ENCODE measurements at places on chromosomes 16 and 17.
A peak's percentile ranks its signal among the peaks of the same experiment; 100 is the strongest.

- DNase-seq = no peak
Observed at GRCh38 chr16:17571499-17572093, 100.8 kb upstream of the XYLT1 start.

GRCh38 chr17:19671433-19671832, 22.9 kb downstream of the ALDH3A2 start:
- no peak for DNase-seq

GRCh38 chr16:59296888-59297287, 562.8 kb upstream of the GOT2 start:
- DNase-seq = no peak

GRCh38 chr16:46808997-46809396, 22.0 kb downstream of the C16orf87 start:
- DNase-seq = no peak

DNA sequence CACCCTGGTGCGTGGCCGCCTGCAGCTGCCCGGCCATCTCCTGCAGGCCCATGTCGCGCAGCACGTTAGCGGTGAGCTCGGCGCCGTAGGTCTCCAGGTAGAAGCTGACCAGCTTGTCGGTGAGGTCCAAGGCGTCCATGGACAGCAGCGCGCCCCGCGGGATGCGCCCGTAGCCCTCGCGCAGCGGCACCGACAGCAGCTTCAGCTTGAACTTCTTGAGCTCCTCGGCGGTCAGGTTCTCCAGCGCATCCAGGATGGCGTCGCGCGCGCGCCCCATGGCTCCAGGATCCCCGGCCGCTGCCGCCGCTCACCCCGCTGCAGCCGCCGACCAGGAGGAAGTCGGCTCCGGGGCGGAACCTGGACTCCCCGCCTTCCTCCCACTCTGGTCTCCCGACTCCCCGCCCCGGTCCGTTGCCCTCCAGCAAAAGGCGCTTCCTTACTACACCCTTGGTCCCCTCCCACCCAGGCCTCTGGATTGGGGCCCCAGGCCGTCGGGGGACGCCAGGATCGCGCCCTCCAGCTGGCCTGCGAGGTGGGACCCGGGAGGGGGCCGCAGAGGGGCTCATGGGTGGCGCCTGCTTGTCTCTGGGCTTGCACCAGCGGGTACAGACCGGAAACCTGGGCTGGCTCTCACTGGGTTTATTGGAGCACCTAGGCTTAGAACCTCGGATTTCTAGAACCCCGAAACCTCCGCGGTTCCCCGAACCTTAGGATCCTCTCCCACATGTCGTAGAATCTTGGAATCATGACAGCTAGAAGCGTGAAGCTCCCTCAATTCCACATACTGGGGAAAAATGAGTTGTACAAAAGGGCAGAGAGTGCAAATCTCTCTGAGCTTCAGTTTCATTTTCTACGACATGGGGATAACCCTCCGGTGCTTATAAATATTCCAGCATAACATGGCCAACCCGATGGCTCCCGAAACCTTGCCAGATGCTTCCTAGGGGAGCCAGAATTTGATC, at the start of gene PYCARD:
PYCARD (minus strand) TSS at position 347 of the 962 bp plus-strand sequence; CDS start at position 277, 70 bp downstream.
- peak; percentile 48 for DNase-seq

DNA sequence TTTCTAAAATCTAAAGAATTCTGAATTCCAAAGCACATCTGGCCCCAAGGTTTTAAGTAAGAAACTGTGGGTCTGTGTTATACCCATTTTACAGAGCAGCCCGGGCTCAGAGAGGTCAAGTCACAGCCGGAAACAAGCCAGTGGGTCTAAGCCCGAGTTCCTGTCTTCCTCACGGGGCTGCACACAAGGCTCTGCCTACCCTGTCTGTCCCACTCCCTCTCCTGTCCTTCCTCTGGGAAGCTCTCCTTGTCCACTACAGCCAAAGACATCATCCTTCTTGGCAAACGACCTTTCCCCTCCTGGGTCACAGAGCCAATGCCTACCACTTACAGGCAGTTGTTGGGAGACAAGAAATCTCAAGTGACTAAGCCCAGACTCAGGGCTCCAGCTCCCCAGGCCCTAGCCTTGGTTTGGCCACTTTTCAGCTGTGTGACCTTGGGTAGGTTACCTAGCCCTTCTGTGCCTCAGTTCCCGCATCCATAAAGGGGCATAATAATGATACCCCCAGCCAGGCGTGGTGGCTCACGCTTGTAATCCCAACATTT, 55.6 kb upstream of the MAP3K14 start:
- DNase-seq = peak; percentile 29

DNA sequence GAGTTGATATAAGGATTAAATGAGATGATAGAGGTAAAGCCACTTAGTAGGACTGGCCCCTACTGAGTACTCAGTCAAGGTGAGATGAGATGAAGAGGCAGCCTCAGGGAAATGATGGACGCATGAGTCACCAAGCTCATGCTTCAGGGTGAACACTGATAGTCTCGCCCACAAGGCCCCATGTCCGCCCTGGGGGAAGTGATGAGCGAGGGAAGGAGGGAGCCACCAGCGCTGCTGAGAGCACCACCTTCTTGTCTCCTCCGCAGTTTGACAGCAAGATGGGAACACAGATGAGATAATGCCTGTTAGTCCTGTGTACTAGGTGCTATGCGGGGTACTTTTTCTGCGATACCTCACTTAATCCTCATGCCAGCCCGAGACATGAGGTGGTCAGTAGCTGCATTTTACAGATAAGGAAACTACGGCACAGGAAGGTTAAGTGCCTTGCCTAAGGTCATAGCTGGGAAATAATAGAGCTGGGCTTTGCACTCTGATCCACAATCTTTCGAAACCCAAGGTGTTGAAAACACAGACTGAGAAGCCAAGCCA, 383.0 kb downstream of the CPPED1 start:
- no peak for DNase-seq

DNA sequence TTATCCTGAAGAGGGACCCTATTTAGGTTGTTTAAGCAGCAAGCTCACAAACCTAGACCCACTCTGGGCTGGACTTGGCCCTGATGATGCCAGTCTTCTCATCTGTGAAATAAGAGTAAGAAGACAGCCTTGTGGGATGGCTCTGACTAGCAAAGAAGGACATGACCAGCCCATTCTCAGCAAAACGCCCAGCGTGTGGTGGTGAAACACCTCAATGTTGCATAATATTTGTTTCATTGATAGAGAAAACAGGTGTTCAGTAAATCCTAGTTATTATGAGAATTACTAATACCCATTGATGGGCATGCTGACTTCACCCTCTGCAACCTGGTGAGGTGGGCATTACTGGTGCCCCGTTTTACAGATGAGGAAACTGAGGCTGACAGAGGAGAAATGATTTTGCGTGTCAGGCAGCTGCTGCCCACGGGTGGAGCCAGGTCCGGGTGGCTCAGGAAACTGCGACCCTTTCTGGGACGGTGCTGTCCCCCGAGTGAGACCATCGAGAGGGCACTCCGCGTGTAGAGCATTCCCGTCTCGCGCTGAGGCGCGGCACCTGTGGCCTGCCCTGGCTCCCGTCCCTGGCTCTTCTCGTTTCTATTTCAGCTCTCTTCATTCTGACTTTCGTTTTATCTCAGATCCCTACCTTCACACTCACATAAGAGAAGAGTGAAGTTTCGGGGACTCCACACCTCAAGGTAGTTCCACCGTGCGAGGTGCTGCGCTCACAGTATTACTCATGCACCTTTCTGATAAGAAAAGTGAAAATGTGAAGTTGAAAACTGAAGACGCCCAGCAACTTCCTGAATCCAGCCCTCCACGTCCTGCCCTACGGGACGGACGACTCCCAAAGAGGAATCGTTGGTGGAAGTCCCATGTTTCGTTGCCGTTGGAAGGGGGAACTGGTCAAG, 48.5 kb downstream of the IRF8 start:
- no peak for DNase-seq

DNA sequence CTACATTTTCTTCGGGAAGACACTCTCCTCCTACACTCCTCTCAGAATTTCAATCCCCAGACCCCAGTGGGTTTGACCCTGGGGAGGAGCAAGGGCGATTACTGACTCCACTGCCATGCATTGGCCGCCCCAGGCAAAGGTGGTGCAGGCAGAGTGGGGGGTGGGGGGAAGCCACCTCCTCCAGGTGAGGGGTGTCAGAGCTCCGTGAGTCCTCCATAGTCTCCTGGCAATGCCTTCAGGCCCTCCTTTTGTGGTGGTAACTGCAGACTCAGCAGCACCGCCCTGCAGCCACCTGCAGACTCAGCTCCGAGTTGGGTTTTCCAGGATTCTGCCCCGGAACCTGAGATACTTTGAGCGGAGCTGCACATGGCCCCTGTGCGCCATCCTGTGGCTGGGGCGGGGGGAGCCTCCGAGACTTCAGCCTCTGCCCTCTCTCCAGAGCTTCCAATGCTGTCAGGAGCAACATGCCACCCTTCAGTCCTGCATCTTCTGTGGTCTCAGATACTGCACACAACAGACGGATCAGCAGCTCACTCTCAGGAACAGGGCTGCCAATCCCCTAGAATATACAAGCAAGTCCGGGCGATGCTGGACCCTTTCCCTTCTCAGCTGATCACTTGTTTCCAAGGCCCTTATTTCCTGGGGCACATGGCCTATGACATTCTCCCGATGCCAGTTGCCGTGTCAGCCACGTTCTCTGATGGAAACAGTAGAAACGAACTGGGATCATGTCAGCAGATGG, 2.4 kb upstream of the SLC47A2 start:
- peak; percentile 43 for DNase-seq

DNA sequence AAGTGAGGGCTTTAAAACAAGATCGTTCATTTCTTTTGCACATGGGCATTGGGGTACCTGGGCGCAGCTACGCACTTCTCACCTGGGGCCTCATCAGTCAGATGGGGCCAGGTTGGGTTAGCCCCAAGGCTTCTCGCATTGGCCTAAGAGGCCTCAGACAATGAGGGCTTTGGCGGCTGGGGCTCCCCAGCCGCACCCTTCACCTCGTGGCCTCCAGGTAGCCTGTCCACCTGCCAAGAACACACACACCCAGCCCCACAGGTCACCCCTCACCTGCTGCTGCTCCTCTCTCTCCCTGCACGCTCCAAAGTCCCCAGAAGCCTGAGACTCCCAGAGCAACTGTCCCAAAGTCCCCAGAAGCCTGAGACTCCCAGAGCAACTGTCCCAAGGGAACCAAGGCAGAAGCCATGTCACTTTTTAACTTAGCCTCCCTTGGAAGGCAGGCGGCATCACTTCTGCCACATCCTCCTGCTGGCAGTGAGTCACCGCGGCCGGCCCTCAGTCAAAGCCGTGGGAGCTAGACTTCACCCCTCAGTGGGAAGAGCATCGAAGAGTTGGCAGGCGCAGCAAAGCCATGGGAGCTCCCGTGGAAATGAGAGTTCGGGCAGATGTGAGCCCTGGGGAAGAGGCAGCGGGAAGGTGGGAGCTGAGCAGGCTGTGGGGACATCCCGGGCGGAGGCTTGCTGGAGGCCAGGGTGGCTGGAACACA, 78.9 kb upstream of the PLCG2 start:
- DNase-seq = peak; percentile 54

- no peak for DNase-seq
Observed at GRCh38 chr17:13437966-13438779, 163.6 kb downstream of the HS3ST3A1 start.

DNA sequence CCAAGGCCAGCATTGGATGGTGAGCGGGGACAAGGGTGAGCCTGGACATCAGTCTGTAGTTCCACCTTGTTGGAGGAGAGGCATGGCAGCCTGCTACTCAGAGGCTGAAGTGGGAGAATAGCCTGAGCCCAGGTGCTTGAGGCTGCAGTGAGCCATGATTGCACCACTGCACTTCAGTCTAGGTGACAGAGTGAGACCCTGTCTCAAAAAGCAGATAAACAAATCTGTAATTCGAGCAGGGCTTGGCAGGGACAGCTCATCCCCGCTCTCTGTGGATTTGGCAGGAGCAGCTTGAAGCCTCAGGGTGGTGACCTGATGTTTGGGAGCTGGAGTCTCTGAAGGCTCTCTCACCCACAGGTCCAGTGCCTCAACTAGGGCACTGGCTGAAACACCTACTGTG, 38.6 kb upstream of the ZCCHC14 start:
- DNase-seq = no peak

DNA sequence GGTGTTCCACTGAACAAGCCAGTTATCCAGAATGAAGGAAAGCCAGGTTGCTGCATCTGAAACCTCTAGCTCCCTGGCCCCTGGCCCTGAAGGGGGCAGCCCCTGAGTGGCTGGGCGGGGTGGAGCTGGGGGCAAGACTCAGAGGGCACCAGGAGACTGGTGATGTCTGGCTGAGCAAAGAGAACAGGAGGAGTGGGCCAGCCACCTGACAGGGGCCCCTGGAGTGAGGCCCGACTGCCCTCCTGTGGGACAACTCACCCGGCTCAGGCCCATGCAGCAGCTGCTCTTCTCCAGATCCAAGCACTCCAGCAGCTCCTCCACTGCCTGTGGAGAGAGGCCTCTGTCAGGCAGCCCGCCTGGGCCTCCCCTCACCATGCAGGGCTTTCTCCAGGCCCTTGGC, 60.4 kb downstream of the PIPOX start:
- no peak for DNase-seq

GRCh38 chr16:31105677-31106213, 2.4 kb upstream of the BCKDK start:
- DNase-seq = peak; percentile 71

GRCh38 chr17:81923302-81924260, 4.0 kb downstream of the MAFG start:
- peak; percentile 79 for DNase-seq

GRCh38 chr17:36721560-36722120, 120.3 kb downstream of the MRM1 start:
- DNase-seq = no peak

DNA sequence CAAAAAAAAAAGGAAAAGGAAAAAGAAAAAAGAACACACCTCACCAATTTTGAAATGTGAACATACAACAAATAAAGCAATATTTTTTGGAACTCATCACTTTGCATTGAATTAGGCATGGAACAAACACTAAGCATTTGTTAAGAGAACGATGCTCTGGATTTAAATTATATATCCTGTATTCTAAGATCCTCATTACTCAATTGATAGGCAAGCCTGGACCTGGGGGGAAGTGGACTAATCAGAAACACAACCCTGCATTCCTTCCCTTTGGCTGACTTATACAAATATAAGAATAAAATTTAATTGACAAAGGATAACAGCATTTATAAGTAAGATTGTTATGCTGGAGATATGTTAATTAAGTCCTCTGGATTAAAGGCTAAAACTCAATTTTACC, 2.2 kb downstream of the GJC1 start:
- peak; percentile 23 for DNase-seq

GRCh38 chr16:28623172-28623711, 13.4 kb upstream of the SULT1A1 start:
- peak; percentile 45 for DNase-seq

DNA sequence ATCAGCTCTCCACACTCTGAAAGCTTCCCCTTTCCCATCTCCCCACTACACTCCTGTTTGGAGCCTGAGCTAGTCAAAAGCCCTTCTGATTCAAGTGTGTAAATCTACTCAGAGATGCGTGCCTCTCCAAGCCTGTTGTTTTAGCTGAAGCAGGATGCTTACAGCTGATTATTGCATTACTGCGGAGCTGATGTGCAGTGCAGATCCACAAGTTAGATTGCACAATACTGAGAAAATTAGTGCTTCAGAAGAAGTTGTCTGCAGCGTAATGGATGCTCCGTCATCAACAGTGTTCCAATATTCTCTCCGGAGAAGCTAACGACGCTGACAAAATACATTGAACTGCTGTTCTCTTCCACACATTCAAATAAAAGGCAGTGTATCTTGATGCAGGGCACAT, 44.8 kb upstream of the NLRP1 start:
- no peak for DNase-seq
